ENCODE measurements at places on chromosomes 4 and X.

GRCh38 chr4:80029364-80029763, 43.7 kb downstream of the ANTXR2 start:
- no peaks in the 10 kb centered on the region for H3K27me3 ChIP-seq
- no peaks in the 10 kb centered on the region for H3K4me1 ChIP-seq
- H3K36me3 ChIP-seq = peaks cover 14% of the 10 kb centered on the region
- H3K27ac ChIP-seq = no peak overlapping the region

- peaks cover 41% of the 10 kb centered on the region for H3K36me3 ChIP-seq
- no peaks in the 10 kb centered on the region for H3K27me3 ChIP-seq
- H3K4me1 ChIP-seq = no peaks in the 10 kb centered on the region
- no peak for DNase-seq
- no peak overlapping the region for H3K27ac ChIP-seq
- H3K4me3 ChIP-seq = no peak overlapping the region
Measured at GRCh38 chr4:67500373-67500772, 44.9 kb downstream of the CENPC start.

DNA sequence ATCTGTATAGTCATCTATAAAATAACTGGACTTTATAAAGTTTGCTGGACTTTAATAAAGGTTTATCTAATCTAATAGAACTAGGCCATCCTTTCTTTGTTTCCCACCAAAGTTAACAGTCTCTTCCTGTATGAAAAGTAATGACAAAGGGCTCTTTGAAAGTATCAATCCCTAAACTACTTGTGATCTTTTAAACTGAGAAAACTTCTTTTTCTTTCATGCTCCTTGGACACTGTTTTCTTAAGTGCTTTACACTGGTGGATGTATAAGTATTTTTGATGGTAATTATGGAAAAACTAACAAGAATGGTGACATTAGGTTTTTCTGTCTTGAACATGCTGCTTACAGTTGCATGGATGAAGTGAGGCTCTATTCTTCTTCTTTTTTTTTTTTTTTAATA, 2.4 kb upstream of the ZFX start:
- H3K27me3 ChIP-seq = no peaks in the 10 kb centered on the region
- peak overlapping the region; percentile 100 for H3K27ac ChIP-seq
- no peaks in the 10 kb centered on the region for H3K36me3 ChIP-seq
- DNase-seq = no peak
- H3K4me1 ChIP-seq = peaks cover 64% of the 10 kb centered on the region

GRCh38 chr4:87974856-87975462, 555 bp upstream of the SPP1 start:
- no peak overlapping the region for H3K27ac ChIP-seq
- no peak for DNase-seq
- no peaks in the 10 kb centered on the region for H3K36me3 ChIP-seq
- peak overlapping the region; percentile 34 for H3K4me3 ChIP-seq
- peaks cover 4% of the 10 kb centered on the region for H3K27me3 ChIP-seq

DNA sequence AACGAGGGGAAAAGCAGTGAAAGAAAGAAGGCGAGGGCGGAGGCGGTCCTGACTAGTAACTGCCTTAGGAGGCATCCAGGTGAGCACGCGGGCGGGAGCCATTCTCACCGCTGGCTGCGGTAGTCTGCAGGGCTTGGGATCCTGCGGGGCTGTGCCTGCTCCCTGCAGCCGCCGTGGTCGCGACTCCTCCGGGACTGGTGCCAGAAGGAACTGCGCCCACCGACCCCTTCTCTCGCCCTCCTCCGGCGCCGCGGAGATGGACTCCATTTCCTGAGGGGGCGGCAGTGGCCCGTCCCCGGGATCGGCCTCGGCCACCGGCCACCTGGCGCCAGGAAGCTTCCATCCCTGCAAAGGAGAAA, 543 bp downstream of the NFXL1 start:
- H3K27me3 ChIP-seq = no peaks in the 10 kb centered on the region
- peak overlapping the region; percentile 98 for H3K27ac ChIP-seq
- peak; percentile 63 for DNase-seq
- H3K36me3 ChIP-seq = peaks cover 18% of the 10 kb centered on the region
- H3K4me1 ChIP-seq = peaks cover 33% of the 10 kb centered on the region
